Stimulated activated CD4-positive, alpha-beta T cell treated with anti-CD3 and anti-CD28 coated beads, Interleukin-12 subunit alpha, Interleukin-12 subunit beta, amount 100 ng/mL, for 24 hours (primary cell): ENCODE measurements at places on chromosomes 2 and 18.

- DNase-seq = no peak
Observed at GRCh38 chr2:13714466-13714865, 918.1 kb upstream of the LRATD1 start.

DNA sequence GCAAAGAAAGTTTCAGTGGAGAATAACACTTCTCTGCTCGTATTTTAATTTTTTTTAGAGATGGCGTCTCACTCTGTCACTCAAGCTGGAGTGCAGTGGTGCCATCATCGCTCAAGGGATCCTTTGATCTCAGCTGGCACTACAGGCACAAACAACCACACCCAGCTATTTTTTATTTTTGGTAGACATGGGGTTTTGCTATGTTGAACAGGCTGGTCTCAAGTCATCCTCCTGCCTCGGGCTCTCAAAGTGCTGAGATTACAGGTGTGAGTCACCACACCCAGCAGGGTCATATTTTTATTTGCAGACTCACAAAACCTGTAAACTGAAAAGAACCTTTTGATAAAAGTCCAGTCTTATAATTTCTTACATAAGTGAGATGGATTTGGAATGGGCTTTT, 2.6 kb downstream of the TRAK2 start:
- DNase-seq = no peak

DNA sequence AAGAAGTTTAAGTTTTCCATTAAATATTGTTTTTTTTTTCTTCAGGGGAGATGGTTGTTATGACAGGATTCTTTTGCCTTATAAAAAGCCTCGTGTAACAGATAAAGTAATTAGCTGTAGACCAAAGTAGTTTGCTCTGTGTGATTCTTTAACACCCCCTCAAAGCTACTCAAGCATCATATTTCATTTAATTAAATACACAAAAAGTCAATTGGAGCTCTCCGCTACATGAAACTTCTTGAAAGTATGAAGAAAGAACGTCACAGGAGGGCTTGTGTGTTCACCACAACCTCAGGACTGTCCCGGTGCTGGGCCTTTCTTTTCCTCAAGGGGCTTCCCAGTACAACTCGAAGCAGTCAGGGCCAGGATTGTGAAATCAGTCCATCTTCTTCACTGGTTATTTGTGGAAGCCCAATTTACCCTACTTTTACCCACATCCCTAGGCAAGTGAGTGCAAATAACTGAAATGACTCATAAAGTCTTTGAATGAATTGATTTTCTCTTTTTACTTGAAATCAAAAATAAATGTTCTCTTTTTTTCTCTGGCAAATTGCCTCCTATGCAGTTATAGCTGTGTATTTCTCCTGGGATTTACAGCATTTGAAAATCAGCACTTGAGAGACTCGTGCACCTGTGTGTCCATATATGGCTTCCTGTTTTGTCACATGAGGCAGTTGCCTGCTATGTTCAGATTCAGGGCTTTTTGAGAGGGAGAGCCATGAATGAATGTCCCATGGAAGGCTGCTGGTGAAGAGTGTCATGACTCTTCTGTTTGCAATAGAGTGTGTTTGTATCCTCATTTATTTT, 48.6 kb downstream of the LINC00305 start:
- no peak for DNase-seq

DNA sequence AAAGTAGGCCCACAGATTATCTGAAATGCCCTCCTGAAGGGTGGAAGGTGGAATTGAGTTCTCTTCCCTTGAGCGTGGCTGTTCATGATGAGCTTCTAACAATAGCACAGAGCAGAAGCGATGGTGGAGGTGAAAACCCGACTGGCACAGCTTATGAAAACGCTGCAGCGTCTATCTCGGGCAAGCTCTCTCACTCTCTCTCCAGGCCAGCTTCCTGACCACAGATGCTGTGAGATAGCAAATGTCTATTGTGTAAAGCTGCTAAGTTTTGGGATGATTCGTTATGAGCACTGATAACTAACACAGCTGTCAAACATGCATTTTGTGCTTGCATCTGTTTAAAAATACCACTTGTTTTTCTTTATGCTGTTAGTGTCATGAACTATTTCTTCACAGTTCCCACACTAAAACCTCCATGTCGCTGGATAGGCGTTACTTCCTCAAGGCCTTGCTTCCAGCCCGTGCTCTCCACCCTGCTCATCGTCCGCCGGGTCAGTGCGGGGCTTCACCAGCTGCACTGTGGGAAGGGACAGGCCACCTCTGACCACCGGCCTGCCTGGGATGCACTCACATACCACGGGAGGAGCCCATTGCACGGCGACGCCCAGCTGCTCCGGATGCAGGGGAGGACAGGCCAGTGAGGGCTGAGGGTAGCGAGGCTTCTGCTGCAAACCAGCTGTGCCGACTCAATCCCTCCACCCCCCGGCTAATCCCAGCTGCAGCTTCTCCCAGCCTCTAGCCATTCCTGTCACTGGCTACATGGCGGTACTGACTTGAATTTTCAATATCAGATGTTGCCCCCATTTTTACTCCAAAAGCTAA, 60.0 kb upstream of the OTOS start:
- no peak for DNase-seq

DNA sequence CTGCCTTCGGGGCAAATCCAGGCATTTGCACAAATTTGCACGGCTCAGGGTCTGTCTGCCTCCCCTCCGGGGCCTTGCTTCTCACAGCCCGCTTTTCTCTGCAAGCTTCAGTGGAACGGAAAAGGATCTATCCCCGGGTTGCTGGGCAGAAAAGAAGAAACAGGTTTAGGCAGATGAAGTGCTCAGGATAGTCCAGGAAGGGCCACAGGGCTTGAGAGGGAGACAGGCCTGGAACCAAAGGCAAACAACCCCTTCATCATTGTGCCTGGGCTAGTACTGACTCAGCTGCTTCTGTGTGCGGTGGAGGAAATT, 347.8 kb upstream of the TNP1 start:
- DNase-seq = no peak

GRCh38 chr2:160934263-160934662, 226.0 kb upstream of the TANK start:
- DNase-seq = no peak

DNA sequence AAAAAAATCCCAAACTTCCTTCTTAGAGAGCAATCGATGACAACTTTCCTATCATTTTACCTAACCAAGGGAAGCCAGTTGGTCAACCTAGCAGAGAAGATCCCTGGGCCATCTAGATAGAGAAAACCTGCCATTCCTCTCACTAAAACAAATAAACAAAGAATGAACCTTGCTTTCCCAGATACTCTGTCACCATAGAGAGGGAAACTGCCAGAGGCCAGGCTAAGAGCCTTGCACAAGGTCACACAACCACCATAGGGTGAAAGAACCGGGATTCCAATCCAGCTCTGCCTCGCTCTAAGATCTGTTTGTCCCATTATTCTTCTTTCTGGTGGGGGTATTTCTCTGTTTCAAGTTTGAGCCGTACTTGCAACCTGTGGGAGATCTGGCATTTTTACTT, 154.6 kb downstream of the CYRIA start:
- no peak for DNase-seq
